ENCODE measurements at places on chromosomes 12 and 14.

DNA sequence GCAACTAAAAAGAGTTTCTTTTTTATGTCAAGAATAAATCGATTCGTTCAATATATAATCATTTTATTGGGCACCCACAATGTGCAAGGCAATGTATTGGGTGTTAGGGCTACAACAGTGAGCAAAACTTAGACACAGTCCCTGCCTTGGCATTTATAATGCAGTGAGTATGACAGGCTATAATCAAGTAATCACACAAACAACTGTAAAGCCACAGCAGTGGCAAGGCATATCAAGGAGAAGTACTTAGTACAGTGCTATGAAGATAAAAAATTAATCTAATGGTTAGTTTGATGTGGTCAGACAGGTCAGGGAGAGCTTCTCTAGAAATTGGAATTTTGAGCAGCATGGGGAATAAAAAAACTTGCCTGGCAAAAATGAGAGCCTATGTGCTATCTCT, 39.5 kb upstream of the OTOGL start:
- DNase-seq = no peak

GRCh38 chr14:69626132-69626500, 14.7 kb downstream of the SUSD6 start:
- no peak for DNase-seq

GRCh38 chr12:59444932-59445331, 150.9 kb upstream of the SLC16A7 start:
- DNase-seq = no peak

DNA sequence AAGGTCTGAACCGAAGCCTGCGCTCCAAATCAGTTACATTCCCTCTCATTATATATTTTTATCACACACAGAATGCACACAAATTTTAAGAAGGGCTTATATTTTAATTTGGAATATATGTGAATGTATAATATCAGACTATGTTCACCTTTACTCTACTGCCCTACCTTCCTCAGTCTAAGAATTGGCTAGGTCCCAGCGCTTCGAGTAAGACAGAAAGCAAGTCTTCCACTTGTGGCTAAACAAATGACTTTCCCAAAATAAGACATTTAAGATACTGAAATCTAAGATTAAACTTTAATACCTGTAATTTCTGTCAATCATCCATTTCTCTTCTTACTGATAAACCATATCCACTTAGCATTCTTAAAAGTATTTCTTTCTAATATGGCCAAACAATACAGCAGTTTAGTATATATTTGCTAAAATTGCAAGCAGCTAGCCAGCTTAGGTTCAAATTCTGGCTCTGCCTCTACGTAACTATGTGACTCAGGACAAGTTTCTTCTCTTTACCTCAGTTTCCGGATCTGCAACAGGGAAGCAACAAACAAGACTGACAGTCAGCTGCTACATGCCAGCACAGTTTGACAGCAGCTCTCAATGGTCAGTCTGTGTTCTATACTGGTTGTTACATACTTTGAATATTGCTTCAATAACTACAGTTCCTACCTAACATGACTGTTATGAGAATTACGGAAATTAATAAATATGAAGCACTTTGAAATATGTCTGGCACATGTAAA, 2.0 kb downstream of the INTS13 start:
- DNase-seq = no peak

GRCh38 chr14:56094076-56094475, 24.1 kb upstream of the PELI2 start:
- DNase-seq = no peak

Data from D341Med (cell line).